Stimulated activated CD8-positive, alpha-beta memory T cell treated with anti-CD3 and anti-CD28 coated beads, Interleukin-4, amount 100 ng/mL, for 1 hour (primary cell): ENCODE measurements at places on chromosomes 2 and 18.

DNA sequence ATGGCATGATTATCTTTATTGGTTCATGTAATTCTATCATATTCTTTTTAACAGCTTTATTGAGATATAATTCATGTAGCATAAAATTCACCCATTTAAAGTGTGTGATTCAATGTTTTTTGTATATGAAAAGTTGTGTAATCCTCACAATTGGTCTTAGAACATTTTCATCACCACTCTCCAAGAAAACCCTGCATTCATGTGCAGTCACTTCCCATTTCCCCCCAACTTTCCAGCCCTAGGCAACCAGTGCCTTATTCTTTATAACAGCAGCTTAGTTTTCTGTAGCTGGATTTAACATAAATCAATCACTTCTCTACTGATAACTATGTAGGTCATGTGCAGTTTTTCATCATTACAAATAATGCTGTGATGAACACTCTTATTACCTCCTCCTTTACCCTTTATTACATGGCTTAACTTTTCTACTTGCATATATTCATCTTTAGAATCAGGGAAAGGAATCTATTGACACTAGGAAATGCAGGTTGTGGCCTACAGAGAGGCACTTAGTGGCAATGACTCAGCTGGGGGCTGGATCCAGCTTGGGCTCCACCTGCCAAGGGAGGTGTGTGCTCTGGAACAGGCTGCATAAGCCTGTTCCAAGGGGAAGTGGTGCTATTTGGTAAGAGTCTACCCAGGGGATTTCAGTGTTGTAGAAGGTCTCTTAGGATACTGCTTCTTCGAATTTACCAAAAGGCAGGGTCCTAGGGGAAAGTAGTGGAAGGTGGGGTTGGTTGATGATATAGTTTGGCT lies 89.1 kb downstream of the ETAA1 start:
- no peak for DNase-seq

DNA sequence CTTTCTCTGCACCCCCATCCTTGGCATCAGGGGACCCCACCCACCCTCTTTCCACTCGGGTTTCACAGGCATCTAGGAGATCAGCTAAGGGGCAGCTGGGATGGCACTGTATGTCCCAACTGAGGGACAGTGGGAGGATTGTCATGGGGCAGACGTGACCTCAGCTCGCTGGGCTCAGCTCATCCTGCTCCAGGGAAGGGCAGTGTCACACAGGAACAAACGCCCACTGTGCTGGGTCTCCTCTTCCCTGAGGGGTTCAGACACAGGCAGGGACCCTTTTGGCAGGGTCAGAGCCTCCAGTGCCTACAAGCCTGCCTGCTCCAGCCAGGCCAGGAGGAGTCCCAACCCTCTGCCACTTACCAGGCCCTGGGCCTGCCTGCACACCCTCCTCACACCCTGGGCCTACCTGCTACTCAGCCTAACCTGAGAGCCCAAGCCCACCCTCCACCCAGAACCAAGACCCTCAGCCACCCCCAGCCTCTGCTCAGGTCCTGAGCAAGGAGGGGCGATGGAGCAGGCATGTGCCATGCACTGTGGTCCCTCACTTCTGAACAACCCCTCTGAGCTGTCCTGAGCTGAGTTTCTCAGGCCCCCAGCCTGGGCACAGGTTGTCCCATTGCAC lies 68.2 kb downstream of the HS1BP3 start:
- DNase-seq: no peak

DNA sequence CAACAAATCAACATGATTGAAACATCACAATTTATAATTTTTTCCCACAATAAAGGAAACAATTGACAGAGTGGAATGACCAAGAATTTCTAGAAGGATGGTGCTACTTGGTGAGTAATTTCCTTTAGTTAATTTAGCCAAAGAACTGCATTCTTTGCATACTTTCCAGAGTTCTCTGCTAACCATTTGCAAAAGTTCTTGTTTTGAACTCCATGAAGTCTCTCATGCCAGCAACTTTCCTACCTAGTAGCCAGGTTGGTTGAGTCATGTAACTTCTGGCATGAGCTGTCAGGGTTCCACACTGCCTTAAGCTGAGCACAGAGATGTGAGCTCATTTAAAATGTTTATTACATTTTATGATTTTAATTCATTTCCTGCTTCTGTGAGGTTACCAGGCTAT lies 539.6 kb downstream of the PID1 start:
- no peak for DNase-seq

GRCh38 chr18:60732143-60732542 lies 359.6 kb upstream of the MC4R start:
- DNase-seq: no peak

DNA sequence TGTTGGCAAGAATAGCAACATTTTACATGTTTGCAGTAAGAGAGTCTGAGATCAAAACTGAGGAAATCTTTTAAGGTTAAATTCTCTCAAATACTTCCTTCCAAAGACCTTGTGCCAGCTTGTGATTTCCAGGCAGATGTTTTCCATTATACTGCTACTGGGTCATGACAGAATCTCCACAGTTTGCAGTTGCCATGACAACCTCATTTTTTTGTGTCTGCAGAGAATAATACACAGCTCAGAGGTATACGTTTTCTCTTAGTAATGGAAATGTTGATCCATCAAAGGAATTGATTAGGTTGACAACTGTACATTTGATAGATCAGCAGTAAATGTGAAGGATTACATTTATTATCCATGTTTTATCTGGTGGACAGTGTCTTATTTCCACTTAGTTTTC lies 29.1 kb upstream of the CSRNP3 start:
- DNase-seq: no peak

DNA sequence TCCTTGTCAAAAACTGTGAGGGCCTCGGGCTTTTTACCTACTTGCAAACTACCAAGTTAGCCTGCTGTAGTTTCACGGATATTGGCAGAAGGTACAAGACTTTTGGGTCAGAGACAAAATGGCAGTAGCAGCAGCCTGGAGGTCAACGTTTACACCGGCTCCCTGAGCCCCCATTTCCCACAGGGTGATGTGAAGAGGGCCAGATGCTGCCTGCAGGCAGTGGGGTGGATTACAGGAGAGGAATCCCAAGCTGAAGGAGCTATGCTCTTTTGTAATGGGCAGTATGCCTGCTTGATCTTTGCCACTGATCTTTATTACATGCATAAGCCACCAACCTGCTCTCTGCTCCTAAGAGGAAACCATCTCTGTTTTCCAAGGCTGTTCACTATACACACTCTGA lies 29.5 kb upstream of the SP5 start:
- DNase-seq: no peak

- DNase-seq: no peak
Observed at GRCh38 chr2:24354395-24354794, 5.9 kb downstream of the ITSN2 start.

GRCh38 chr18:23207994-23208393 lies 72.7 kb downstream of the CABLES1 start:
- no peak for DNase-seq

- no peak for DNase-seq
Observed at GRCh38 chr2:18763338-18763737, 174.0 kb upstream of the NT5C1B start.

DNA sequence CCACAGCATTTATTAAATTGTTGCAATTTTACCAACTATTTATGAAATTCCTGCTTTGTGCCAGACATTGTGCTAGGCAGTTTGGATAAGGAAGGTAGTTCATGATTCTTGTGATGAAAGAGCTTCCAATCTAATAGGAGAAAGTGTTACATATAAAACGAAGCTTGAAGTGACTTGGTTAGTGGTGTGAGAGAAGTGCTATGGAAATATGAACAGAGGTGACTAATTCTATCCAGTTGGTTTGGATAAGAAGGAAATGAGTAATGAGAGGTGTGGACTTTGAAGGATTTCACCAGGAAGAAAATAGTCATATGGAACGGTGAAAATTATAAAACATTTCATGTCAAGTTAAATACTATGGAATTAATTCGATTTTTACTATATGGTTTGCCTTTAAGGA lies 48.6 kb downstream of the EML6 start:
- DNase-seq: no peak

- DNase-seq: no peak
Observed at GRCh38 chr18:48780201-48780912, 170.4 kb downstream of the SMAD7 start.

GRCh38 chr2:12543076-12543977 lies 173.4 kb upstream of the TRIB2 start:
- DNase-seq: no peak

DNA sequence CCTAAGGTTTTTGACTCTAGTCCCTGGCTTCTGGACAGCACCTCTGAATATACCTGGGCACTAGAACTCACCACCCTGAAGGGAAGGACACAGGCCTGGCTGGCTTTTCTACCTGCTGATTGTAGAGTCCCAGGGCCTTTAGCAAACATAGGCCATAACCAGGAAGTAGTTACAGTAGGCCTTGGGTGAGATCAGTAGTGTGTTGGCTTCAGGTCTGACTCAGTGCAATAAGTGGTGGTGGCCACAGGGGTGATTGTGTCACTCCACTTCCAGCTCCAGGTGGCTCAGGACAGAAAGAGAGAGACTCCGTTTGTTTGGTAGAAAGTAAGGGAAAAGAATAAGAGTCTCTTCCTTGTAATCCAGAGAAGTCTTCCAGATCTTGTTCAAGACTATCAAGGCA lies 101.7 kb upstream of the LGALSL start:
- no peak for DNase-seq

DNA sequence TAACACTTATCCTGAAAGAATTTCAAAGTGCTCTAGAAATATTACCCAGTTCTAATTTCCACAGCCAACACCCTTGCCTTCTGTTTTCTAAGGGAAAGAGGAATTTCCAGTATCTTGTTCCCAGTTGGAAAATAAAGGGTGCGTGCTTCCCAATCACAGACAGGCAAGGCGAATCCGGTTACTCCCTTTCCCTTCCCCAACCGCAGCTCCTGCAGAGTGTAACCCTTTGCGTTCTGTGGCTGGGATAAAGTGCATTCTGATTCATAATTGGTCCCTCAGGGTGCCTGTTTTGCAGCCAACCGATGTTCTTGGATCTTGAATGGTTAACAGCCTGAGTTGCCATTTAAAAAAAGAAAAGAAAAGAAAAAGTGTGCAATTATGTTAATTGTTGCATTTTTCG lies 40.6 kb upstream of the PGAP1 start:
- DNase-seq: no peak

DNA sequence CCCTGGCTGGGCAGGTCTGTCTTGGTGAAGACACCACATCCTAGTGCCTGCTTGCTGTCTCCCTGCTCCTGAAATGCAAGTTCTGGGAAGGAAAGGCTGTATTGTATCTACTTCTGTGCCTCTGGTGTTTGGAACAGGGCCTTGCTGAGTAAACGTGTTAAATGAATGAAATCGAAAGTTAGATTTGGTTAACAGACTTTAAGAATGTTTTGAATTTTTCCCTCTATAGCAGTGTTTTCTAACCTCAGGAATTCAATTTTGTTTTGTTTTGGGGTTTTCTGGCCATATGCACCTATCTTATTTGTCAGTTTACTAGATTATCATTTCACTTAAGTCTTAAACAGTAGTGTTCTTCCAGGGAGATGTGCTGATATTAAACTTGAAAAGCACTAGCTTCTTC lies 20.7 kb downstream of the FARP2 start:
- DNase-seq: no peak

GRCh38 chr2:105954891-105955290 lies 210.2 kb downstream of the NCK2 start:
- no peak for DNase-seq

DNA sequence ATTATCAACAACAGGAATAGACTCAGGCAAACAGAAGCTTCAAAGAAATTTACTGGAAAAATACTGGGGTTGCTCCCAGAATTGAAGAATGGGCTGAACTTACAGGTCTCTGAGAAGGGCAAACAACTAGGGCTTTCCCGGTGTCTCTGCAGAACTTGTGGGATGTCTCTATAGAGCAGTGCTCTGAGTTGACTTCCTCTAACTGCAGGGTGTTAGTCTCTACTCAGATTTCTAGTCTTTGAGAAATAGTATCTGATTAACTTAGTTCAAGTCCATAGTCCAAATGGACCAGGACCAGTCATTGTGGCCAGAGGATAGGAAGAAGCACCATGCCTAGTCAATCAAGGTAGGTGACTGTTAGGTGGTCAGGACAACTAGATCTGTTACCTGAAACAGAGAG lies 45.8 kb downstream of the LIMS1 start:
- DNase-seq: no peak

- no peak for DNase-seq
Observed at GRCh38 chr2:24107-24506, 22.2 kb downstream of the FAM110C start.

GRCh38 chr2:146489386-146489785 lies 1355.4 kb upstream of the ACVR2A start:
- DNase-seq: no peak

- no peak for DNase-seq
Observed at GRCh38 chr2:3195641-3196476, 181.8 kb downstream of the EIPR1 start.

DNA sequence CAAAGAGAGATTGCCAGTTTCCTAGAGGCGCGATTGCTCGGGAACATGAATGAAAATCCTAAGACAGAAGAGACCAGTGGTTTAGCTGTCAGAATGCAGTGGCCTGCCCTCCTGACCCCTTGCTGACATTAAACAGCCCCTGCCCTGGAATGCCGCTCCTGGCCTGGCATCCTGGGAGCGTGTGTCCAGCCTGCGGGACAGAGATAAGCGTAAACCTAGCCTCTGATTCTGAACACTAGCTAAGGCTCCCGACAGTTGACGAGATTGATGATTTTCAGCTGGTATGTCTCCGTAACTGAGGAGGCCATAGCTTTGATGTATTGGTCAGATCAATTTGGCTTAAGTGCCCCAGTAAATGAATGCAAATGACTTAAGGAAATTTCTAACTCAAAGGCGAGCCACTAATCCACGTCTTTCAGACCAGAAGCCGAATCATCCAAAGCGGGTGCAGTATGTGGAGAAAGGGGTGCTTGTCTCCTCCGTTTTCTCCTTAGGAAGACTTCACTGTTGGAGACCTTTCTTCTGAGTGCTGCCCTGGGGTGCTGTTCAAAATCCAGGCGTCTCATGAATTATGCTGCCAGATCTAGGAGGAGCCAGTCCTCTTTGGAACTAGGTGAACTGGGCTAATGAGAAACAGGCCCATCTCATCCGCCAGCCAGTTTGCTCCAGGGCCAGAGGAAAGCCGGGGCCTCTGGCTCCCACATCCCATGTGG lies 142.5 kb upstream of the L3MBTL4 start:
- no peak for DNase-seq

DNA sequence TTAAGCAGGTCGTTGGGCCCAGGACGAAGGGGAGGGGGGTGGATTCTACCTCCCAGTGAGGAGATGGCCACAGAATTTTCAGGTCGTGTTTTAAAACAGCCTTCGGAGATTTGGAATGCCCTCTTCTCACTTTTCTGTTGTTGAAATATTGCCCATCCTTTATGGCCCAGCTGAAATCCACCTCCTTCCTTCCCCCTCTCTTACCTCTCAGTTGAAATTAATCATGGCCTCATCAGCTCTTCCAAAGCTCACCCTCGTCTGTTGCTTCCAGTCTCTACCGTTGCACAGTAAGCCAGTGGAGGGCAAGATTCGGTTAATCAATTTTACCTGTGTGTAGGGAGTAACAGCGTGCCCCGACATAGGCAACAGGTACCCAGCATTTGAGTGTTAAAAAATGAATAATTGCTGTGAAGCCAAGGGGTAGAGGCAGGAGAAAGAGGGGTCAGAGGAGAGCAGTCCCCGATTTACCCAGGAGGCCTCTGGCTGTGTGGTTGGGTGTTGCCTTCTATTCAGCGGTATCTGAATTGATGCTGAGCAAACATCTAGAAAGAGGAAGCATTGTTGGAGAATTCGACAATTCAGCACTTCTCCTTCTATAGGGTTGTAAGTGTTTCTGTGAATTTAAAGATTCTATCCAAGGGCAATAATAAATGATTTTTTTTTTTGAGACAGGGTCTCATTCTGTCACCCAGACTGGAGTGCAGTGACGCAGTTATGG lies 8.6 kb upstream of the PDIA6 start:
- DNase-seq: no peak
